GM13976 (cell line): ENCODE measurements at places on chromosomes 11 and 22.
A peak's percentile ranks its signal among the peaks of the same experiment; 100 is the strongest.

DNA sequence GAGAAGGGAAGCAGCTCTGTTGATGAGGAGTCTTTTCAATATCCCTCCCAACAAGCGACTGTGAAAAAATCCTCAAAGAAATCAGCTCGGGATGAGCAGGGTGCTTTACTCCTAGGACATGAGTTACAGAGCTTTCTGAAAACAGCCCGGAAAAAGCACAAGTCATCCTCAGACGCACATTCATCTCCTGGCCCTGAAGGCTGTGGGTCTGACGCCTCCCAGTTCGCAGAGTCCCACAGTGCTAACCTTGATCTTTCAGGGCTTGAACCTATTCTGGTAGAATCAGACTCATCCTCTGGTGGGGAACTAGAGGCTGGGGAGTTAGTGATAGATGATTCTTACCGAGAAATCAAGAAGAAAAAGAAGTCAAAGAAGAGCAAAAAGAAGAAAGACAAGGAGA, 7.7 kb downstream of the HMGXB4 start:
- DNase-seq, result no peak

DNA sequence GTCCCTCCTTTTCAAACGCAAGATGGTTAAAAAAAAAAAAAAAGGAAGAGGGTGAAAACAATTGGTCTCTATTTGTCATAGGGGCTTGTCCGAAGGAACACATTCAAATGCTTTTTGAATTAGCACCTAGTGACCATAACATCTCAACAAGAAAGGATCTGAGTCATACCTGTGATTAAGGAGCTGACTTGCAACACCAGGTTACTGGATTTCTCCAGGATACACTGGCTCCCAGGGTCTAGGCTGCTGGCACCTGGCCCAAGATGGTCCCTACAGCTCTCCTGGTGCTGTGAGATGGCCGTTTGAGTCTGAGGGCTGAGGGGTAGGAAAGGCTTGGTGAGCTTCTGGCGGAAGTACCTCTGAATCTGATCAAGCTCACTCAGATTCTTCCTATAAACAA, 28.4 kb upstream of the UCP3 start:
- DNase-seq, result no peak

DNA sequence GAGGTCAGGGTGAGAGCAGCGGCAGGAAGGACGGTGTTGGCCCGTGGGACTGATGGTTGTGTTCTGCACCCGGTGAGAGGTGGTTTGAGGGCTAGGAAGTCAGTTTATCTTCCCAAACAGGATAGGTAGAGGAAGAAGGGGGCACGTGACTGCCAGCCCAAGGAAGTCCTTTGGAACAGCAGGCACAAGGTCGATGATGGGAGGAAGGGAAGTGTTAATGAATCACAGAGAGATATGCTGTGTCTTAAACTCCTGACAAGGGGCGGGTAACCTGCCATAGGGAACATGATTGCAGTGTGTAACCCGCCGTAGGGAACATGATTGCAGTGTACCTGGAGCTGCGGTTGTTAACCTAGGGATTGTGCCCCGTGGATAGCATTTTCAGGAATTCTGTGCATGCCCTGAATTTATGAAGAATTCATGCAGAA, 49.0 kb downstream of the PRR5L start:
- no peak for DNase-seq

GRCh38 chr11:83364500-83365045, 78.4 kb upstream of the CCDC90B start:
- DNase-seq, result no peak

DNA sequence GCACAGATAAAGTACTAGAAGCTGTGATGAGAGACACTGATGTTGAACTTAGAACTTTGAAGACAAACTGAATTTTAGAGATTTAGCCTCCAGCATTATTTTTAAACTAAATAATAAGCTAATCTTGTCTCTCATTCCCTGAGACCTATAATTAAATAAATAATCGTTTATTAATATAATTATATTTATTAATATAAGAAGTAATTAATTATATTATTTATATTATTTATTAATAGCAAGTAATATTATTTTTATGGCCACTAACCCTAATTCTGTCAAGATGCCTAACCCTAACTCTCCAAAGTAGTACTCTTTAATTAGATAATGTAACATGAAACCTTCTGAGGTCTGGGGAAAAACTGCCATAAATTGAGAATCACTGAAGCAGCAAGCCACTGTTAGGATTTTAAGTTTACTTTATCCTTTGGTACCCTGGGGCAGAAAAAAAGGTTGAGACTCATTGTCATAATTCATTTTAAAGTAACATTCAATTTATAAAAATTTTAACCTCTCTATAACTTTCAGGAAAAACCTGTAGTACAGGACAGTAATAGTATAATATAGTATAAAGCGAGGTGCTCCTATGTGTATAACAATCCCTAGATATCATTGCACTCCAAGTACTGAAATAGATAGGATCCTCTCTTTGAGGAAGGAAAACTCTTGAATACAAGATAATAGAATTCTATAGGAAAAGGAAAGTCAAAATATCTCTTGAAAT, 85.4 kb downstream of the TTC28 start:
- DNase-seq, result no peak

GRCh38 chr11:1916132-1916985, 3.1 kb upstream of the TNNT3 start:
- DNase-seq, result peak; percentile 75

- DNase-seq, result no peak
These were observed 32.9 kb downstream of the MADD start for GRCh38 chr11:47302853-47303252.

GRCh38 chr22:26606611-26607010, 11.2 kb downstream of the CRYBB1 start:
- no peak for DNase-seq

- DNase-seq, result no peak
These were observed 38.3 kb upstream of the MMP7 start for GRCh38 chr11:102568851-102569250.

DNA sequence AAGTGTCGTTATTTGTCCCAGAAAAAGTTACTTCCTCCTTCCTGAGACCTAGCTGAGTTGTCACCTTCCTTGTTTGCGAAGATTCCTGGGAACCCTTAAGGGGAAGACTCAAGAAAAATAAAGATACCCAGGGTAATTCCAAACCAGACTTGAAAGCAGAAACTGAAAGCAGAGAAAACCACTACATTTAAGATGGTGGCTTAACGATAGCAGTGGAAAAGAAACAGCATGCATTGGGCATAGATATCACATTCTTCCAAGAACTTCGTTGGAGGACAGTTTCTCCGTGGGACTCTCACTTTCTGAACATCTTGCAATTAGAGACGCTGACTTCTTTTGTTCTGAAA, 89.1 kb downstream of the FAM76B start:
- no peak for DNase-seq

DNA sequence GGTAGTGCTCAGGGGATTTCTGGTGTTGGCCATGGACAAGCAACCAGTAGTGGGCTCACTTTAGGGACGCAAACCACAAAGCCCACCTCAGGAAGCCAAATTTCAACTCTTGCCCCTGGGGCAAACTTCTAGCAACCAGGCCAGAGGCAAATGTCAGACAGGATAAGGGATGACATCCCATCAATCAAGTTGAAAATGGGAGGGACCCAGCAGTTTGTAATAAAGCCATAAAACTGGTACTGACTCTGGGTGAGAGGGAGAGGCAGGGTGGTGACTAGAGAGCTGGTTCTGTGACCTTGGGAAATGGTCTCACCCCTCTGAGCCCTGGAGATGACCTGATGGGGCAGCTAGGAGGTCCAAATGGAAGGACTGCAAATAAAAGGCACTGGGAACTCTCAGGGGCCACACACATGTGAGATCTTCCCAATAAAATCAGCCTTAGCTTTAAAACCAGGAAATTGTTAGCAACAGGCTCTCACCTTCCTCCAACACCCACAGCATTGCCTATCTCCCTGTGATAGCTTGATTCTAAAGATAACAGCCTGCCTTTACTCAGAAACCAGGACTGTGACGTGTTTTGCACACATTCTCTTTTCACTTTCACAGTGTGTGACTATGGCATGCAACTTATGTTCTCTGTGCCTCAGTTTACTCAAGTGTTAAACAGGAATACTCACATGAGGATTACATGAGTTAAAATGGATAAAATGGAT, 6.4 kb upstream of the TBC1D10A start:
- no peak for DNase-seq

GRCh38 chr22:42661985-42662831, 13.0 kb upstream of the CYB5R3 start:
- peak; percentile 91 for DNase-seq

DNA sequence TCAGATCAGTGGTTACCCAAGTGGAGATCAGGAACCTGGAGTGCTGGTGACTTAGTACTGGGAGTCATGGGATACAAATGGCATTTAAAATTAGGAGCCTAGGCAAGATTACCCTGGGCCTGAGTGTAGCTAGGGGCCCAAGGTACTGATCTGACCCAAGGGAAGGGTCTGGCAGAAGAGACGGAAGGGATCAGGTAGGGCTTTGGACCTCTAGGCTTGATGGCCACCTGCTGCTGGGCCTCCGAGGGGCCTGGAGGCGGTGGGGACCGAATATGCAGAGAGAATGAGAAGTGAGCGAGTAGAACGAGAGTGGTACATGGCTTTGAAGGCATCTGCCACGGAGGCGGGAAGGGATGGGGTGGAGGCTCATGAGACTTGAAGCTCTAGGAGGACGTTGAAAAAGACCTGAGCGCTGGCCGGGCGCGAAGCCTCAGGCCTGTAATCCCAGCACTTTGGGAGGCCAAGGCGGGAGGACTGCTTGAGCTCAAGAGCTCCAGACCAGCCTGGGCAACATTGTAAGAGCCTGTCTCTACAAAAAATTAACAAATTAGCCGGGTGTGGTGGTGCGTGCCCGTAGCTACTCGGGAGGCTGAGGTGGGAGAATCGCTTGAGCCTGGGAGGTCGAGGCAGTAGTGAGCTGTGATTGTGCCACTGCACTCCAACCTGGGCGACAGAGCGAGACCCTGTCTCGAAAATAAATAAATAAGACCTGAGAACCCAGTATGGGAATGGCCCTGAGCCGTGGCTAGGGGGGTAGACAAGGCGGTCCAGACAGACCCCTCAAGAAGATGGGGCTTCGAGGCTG, 563 bp upstream of the PPIL2 start:
- no peak for DNase-seq

- no peak for DNase-seq
These were observed 2.8 kb downstream of the KRTAP5-6 start for GRCh38 chr11:1699771-1700170.

- peak; percentile 87 for DNase-seq
These were observed 4.6 kb downstream of the TRABD start for GRCh38 chr22:50190182-50190940.

GRCh38 chr11:62130283-62131169, 6.7 kb downstream of the INCENP start:
- DNase-seq, result no peak

GRCh38 chr11:70672991-70673653, 274.8 kb downstream of the CTTN start:
- no peak for DNase-seq

GRCh38 chr11:130475426-130476053, 27.1 kb downstream of the ADAMTS15 start:
- peak; percentile 20 for DNase-seq
